ENCODE measurements at places on chromosomes 13 and 19.

DNA sequence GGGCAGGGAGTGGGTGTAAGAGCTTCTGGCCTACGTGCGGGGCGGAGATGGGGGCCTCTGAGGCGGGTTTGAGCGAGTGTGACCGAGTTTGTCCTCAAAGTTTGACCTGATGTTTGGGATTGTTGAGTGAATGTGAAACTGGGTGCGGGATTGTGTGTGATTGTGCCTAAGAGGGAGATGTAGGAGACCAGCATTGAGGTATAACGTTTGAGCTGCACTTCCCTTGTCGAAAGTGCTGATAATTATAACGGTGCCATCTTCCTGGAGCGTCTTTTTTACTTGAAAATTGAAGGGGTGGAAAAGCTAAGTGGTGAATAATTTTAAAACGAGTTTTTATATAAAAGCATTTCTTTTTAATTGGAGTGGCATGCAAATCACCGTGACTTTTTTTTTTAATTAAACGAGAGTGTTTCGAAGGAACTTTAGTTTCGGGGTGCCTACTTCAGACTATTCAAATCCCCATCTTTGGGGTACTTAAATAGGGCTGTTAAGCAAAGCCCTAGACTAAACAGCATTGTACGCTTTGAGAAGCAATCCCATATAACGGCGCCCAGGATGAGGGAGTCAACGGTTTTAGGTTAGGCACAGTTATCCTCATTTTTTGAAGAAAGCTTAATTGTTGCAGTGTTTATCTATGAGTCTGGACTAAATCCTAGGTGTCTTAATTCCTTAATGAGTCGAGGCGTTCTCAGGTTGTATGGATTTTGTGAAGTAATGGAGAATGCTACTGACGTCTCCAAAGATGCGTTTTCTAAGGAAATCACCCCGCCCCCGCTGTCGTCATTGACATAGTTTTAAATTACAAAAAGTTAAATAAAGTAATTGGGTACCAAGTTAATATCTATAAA lies 594 bp downstream of the ZNF146 start:
- DNase-seq, result no peak

DNA sequence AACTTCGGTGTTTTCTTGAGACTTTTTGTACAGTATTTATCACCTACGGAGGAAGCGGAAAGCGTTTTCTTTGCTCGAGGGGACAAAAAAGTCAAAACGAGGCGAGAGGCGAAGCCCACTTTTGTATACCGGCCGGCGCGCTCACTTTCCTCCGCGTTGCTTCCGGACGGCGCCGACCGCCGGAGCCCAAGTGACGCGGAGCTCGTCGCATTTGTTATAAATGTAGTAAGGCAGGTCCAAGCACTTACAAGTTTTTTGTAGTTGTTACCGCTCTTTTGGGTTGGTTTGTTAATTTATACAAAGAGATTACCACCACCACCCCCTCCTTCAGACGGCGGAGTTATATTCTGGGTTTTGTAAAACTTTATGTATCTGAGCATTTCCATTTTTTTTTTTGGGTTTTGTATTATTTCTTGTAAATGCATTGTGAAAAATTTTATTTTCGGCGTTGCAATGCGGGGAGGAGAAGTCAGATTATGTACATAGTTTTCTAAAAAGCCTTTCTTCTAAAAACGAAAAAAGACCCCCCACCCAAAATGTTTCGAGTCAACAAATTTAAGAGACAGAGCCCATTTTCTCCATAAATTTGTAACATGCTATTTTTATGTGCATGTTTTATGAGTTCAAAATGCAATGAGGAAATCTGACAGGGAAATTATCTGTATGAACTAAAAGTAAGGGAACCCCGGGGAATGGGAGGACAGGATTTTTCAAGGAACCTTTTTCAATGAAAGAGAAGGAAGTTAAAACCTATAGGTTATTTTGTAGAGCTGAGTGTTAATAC lies 2.3 kb downstream of the SOX1 start:
- no peak for DNase-seq

DNA sequence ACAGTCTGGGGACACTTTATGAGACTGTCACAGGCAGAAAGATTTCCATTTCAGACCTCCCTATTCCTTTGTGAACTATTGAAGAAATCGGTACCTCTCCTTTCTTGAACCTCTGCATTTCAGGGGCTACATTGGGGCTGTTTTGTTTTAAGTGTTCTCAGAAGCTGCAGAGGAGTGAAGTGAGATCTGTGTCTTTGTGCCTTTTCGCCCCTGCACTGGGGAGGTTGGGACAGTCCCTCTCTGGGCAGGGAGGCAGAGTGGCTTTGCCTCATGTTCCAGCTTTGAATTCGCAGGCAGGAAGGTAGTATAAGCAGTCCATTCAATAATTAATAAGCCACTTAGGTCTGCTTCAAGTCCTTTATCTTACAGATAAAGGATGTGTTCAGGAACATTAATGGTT lies 9.5 kb upstream of the AMER2 start:
- DNase-seq, result no peak

DNA sequence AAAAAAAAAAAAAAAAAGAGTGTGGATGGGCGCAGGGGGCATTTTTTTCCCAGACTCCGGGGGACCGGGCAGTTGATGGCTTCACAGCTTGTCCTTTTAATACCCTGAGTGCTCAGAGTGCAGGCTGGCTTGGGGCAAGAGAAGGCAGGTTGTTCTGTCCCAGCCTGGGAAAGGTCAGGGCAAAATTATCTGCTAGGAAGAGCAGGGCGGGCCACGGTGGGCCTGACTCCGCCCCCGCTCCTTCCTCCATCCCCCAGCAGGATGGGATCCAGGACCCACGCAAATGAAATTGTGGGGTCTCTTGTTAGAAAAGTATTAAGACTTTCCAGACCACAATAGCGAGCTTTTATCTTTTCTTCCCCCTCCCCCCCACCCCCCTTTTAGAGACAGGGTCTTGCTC lies 70.7 kb downstream of the PTPRS start:
- no peak for DNase-seq

DNA sequence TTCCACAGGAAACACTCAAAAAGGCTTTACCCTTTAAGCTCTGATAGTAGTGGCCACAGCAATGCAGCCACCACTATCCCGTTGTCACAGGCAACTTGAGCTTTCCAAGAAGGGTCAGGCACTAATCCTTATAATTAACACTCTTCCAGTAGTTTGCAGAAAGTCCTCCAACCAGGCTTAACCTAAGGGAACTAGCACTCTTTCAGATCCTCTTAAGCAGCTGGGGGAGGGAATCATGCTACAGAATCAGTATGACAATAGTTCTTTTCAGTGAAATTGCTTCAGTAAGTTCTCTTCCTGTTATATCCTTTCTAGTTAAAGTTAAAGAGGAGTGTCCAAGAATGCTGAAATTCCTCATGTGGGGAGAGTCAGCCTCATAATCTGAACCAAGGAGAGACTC lies 82.2 kb downstream of the TNFSF11 start:
- no peak for DNase-seq

GRCh38 chr19:50722201-50723013 lies 757 bp upstream of the CLEC11A start:
- DNase-seq, result no peak

DNA sequence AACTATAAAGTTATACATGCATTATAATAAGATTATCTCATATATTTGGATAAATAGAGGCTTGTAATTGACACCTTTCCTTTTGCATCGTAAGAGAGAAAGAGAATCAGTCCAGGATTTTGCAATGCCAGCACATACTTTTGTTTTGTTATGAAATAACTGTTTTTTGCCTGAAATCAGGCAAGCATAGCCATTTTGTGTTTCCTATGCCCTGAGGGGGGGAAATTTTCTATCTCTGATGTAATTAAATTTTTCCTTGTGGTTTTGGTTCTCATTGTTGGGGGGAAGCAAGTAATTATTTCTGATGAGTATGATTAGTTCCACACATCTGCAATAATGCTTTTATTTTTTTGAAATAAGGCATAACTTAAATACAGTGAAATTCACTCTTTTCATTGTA lies 229.4 kb downstream of the NDFIP2 start:
- DNase-seq, result no peak
